ENCODE measurements at places on chromosomes 6 and 20.

- no peak for DNase-seq
Observed at GRCh38 chr6:47520282-47520681, 42.7 kb downstream of the CD2AP start.

GRCh38 chr20:32158943-32159660, 48.4 kb downstream of the PLAGL2 start:
- no peak for DNase-seq

- DNase-seq, result no peak
Observed at GRCh38 chr6:39075807-39076622, 27.4 kb downstream of the GLP1R start.

GRCh38 chr6:43658161-43658560, 13.3 kb downstream of the RSPH9 start:
- DNase-seq, result no peak

DNA sequence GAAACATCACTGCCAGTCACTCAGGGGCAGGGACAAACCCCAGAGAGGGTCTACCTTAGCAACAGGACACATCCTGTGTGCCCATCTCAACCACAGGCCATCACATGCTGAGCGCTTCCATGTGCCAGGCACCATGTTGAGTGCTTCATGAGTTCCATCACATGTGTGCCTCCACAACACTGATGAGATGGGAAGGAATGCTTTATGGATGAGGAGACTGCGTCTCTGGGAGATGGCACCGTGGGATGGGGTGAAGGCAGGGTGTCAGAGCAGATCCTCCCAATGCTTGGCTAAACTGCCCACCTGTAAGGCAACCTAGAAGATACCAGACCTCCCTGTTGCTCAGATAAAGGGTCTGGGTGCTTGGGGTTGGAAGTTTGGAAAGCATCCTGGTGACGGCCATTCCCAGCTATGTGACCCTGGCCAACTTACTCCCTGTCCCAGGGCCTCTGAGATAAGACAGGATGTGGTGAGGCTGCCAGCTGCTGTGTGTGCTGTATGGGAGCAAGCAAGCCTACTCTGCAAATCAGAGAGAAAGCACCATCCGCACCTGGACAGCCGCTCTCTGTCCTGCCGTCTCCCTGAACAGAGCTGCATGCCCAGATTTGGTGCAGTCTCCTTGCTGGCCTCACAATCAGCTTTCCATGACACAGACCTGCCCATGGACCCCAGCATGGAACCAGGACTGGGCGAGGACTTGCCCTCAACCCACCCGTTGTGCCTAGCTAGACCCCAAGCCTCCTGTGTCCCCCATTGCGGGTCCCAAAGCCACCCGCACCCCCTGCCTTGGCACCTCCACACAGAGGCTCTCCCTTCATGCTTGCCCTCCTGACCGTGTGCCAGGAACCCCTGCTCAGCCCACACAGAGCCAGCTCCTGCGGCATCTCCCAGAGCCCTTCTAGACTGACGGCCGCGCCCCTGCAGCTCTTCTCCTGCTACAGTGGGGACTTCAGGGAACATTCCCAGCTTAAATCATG, 143.7 kb downstream of the SYNDIG1 start:
- no peak for DNase-seq

GRCh38 chr20:56986931-56987720, 279.3 kb downstream of the BMP7 start:
- DNase-seq, result no peak

DNA sequence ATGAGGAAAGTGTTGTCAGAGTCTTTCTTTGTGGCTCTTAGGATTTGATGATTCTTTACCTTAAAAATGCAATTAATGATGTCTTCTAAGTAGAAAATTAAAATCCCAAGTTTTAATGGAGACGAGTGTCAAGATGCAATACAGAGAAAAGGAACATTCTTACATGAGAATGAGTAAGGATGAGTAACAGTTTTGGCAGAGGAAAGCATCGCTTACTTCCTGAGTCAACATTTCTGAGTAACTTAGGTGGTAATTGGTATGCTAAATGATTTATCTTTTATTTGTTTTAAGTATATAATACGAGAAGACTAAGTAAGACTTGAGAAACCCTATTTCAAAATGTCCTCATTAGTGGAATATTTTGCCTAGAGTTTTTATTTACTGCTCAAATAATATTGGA, 101.3 kb downstream of the RTN4IP1 start:
- DNase-seq, result no peak

GRCh38 chr6:48110436-48111142, 408 bp downstream of the PTCHD4 start:
- no peak for DNase-seq

DNA sequence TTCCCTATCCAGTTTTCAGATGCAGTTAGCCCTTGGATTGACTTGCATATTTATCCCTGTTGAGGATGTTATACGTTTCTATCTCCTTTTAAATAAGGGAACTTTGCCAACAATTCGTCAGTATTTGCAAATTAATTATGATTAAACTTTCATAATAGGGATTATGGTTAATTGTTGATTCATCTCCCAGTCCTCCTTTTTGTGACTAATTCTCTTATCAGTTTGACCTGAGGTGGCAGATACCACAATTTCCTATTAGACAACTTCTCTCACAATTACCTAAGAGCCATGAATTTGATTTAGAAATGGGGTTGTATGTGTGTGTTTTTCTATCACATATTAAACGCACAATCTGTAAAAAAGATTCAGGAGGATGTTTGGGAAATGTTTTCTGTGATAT, 172.9 kb downstream of the LAMA2 start:
- DNase-seq, result no peak

DNA sequence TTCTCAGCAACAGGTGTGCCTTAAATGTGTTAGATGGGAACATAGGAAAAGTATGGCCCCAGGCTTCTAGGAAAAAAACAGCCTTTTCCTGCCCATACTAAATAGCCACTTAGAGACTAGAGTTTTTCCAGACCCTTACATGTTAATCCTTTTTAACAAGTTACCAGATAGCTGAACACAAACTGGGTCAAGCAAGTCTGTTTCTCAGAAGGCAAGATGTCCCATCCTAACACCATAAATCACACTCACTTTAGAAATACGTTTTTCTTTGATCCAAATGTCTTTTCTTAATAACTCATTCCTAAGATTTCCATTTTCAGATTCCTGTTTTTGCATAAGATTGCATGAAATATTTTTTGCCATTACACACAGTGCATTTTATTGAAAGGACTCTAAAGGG, 241.3 kb downstream of the KCNQ5 start:
- no peak for DNase-seq

DNA sequence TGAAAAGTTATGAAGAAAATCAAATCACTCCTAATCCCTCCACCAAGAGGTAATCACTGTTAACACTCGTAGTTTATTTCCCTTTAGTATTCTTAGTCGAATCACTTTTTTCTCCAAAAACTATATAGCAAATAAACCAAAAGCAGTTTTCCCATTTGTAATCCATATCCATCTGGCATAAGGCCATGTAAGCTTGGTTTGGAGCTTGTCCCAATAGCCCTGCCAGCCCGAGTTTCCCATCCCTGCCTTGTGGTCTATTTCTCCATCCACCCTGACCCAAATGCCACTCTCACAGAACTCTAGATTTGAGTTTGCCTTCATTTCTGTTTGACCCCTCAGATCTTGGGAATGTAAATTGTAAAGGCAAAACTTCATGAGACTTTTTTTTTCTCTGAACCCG, 71.8 kb upstream of the DSP start:
- DNase-seq, result no peak

GRCh38 chr6:125913864-125914351, 42.7 kb upstream of the HINT3 start:
- DNase-seq, result no peak

GRCh38 chr20:34472246-34472925, 43.8 kb upstream of the DYNLRB1 start:
- no peak for DNase-seq

GRCh38 chr6:132143258-132143657, 192.1 kb upstream of the CCN2 start:
- no peak for DNase-seq

DNA sequence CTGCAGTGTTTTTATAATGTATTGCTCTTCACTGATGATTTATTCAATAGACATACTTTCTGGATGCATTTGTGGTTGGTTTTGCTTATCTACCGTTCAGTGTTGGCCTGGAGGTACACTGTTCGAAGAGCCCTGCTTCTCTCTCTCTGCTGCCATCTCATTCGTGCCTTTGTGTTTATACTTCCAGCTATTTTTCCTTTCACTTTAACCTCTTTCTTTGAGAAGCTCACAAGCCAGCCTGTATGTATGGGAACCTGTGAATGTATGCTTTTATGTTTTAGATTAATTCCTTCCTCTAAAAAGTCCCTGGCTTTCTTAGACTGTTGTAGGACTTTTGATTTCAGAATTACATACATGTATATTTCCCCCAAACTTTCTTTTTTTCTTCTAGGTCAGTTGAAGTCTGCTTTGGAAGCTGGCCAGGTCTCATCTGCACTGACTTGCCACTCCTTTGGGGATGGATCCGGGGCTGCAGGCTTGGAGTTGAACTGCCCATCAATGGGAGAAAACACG, 83.0 kb downstream of the SCAND1 start:
- no peak for DNase-seq

- no peak for DNase-seq
Observed at GRCh38 chr6:4319981-4320683, 184.8 kb upstream of the ECI2 start.

DNA sequence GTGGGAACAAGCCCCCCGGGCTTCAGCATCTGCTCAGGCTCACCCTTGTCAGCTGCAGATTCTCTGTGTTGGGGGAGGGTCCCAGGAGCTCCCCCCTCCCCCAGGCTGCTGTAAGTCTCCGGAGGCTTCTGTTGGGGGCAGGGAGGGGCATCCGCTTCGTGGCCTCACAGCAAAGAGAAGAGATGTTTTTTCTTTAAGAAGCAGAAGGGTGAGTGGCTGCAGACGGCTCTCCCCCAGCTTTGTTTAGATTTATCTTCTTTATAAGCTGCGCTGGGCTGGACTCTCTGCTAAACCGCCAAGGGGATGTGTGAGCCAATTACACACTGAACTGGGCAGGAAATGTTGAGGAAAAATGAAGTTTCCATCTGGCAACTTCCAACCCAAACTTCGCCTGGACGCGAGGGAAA, 48.7 kb upstream of the GATA5 start:
- no peak for DNase-seq

DNA sequence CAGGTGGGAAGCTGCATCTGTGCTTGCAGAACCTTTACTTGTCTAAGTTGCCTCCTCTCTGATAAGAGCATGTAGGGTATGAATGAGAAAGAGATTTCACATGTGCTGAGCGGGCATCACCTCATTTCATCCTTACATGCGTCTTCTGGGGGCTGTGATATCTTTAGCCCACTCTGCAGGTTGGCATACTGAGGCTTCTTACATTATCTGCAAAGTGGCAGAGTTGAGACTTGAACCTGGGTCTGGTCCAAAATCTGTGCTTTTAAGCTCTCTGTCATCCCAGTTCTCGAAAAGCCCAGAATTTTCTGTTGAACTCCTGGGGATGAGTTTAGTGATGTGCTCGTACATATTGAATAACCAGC, 2.0 kb upstream of the SRC start:
- DNase-seq, result no peak

- DNase-seq, result no peak
Observed at GRCh38 chr20:4657096-4657495, 64.6 kb upstream of the PRND start.

- no peak for DNase-seq
Observed at GRCh38 chr6:20640181-20640580, 105.9 kb downstream of the CDKAL1 start.

All from stimulated activated CD8-positive, alpha-beta memory T cell treated with anti-CD3 and anti-CD28 coated beads, Interleukin-2, amount 100 ng/mL, for 48 hours (primary cell).